ENCODE measurements at places on chromosomes 3 and 15.

GRCh38 chr3:138732456-138732855 lies 102.3 kb downstream of the PIK3CB start:
- no peaks in the 10 kb centered on the region for H3K4me1 ChIP-seq
- H3K27me3 ChIP-seq, result no peaks in the 10 kb centered on the region
- no peak overlapping the region for H3K27ac ChIP-seq
- H3K36me3 ChIP-seq, result peaks cover 45% of the 10 kb centered on the region

DNA sequence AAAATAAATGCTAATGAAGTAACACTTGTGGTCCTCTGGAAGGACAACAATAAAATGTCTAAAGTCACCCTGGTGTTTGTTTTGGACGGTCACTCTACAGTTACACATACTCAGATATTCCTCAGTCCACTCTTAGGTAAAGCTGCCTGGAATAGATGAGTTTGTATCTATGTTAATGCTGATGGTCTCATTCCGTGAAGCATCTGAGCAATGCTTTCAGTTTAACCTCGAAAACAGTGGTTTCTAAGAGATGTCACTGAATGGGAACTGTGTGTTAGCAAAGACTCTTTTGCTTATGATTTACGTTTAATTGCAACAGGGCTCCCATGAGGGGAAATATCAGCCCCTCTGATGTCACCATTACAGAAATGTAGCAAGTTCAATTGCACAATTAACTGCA lies 49.1 kb downstream of the FBN1 start:
- H3K27ac ChIP-seq, result no peak overlapping the region
- no peak overlapping the region for H3K4me3 ChIP-seq
- no peaks in the 10 kb centered on the region for H3K36me3 ChIP-seq
- no peaks in the 10 kb centered on the region for H3K4me1 ChIP-seq
- DNase-seq, result no peak
- no peaks in the 10 kb centered on the region for H3K27me3 ChIP-seq

GRCh38 chr3:71162221-71162620 lies 421.3 kb downstream of the FOXP1 start:
- H3K4me1 ChIP-seq, result peaks cover 80% of the 10 kb centered on the region
- no peaks in the 10 kb centered on the region for H3K27me3 ChIP-seq
- DNase-seq, result no peak
- peaks cover 87% of the 10 kb centered on the region for H3K36me3 ChIP-seq
- peak overlapping the region; percentile 15 for H3K27ac ChIP-seq

GRCh38 chr15:98866511-98866910 lies 141.1 kb downstream of the PGPEP1L start:
- H3K4me3 ChIP-seq, result peak overlapping the region; percentile 81
- peak overlapping the region; percentile 96 for H3K27ac ChIP-seq
- peaks cover 3% of the 10 kb centered on the region for H3K36me3 ChIP-seq
- H3K4me1 ChIP-seq, result peaks cover 48% of the 10 kb centered on the region

DNA sequence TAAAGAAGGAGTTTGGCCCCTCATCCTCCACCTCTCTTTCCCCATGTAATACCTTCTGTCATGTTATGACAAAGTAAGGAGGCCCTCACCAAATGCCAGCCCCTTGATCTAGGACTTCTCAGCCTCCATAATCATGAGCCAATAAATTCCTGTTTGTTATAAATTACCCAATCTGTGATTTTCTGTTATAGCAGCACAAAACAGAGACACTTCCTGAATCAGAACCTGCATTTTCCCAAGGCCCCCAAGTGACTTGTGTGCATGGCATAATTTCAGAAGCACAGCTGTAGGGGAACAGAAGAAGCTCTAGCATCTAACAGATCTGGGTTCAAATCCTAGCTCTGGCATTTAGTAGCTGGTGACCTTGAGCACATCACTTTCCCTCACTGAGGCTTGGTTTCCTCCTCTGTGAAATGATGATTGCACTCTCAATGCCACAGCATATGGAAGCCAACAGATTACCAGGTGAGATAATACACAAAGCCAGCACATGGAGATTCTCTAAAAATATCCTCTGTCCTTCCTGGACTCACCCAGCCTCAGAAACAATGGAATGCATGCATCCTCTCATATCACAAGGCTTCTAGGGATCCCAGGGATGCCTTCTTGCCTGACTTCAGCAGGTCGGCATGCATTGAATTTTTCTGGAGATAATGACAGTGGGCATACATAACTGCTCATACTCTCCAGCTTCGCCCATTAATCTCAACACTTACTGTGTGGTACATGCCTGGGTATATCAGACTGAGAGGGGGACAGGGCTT lies 26.3 kb downstream of the TLNRD1 start:
- H3K27ac ChIP-seq, result no peak overlapping the region
- H3K36me3 ChIP-seq, result no peaks in the 10 kb centered on the region
- H3K4me3 ChIP-seq, result no peak overlapping the region
